ENCODE measurements at places on chromosomes 1 and 21. TPM values are rescaled to one million over a fixed set of nuclear protein-coding genes. Genes with fewer than 3 reads are reported as not detected.

The LGR6 gene
- total RNA-seq = not detected

The HES3 gene
- not detected for total RNA-seq

The DPT gene
- 0.53 TPM for total RNA-seq

The CD164L2 gene
- not detected for total RNA-seq

The ORC1 gene
- 0.99 TPM for total RNA-seq

The OR14K1 gene
- total RNA-seq = not detected

The RXFP4 gene
- not detected for total RNA-seq

The C1orf94 gene
- not detected for total RNA-seq

The SPRR5 gene
- total RNA-seq = not detected

The ST6GALNAC3 gene
- total RNA-seq = 0.36 TPM

The SEC22B gene
- total RNA-seq = 49.9 TPM

The FAM72A gene
- 2.3 TPM for total RNA-seq

The HNRNPU gene
- 270 TPM for total RNA-seq

The RNF186 gene
- not detected for total RNA-seq

The SIK1 gene
- total RNA-seq = 0.98 TPM

The PGLYRP4 gene
- total RNA-seq = not detected

The NUP210L gene
- 0.07 TPM for total RNA-seq

The GLMN gene
- total RNA-seq = 3.8 TPM

The S100A9 gene
- total RNA-seq = not detected

The UBXN10 gene
- total RNA-seq = not detected
